ENCODE measurements at places on chromosomes 3 and 15.

DNA sequence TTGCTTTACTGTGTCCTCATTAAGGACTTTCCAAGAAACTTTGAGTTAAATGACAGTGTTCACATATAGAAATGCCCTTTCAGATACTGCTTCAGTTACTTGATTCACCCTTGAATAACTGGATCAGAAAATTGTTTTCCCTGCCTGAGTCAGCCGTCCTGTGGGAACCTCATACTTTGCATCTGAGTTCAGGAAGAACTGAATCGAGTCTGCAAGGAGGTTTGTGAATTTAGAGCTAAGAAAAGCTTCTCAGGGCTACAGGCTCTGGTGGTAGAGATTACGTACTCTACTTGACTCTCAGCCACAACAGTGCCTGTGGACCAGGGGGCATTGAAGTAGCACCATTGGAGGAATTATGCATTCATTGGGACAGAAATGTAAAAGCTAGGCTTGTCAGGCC lies 252.4 kb upstream of the C2CD4B start:
- no peak for DNase-seq

GRCh38 chr3:183854318-183855035 lies 29.1 kb upstream of the MAP6D1 start:
- no peak for DNase-seq

DNA sequence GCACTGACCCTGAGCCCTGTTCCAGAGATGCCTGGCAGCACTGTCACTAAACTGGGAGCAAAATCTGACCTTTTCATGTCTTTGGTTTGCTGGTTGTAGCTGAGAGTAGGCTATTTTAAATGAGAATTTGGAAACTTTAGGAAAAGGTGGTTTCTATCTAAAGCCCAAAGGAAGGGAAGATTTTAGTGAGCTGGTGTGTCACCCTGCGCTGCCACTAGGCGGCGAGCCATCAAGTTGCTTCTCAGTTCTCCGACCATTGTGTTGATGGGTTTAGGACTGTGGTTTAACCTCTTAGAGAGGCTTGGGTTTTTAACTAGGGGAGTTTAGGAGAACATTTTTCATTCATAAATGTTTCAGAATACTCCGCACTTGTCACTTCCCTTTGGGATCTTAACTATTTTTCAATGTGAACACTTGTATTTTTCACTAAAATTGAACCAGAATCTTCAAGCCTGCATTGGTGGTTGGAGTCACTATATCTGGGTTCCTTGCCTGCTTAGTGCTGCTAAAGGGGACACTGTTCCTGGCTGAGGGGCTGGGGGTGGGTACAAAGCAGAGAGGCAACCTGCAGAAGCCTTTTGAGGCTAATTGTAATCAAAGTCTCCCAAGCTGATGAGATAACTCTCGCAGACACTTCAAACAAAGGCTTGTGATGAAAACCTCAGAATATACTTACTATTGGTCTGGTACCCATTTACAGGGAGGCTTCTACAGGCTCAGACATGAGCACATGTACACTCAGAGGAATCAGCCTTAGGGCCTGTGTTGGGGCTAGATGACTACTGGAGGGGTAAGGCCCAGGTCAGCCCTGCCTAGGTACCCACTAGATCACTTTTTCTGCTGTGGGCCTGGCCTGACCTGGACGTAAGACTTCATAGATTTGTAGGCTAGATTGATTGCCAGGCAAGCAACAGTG lies 16.8 kb downstream of the EXOSC7 start:
- DNase-seq: no peak

- DNase-seq: no peak
Measured at GRCh38 chr3:143237077-143237627, 117.6 kb downstream of the CHST2 start.

GRCh38 chr3:129126726-129127280 lies 5.2 kb upstream of the RAB43 start:
- no peak for DNase-seq

- DNase-seq: no peak
Measured at GRCh38 chr3:16433701-16434151, 79.8 kb downstream of the RFTN1 start.

DNA sequence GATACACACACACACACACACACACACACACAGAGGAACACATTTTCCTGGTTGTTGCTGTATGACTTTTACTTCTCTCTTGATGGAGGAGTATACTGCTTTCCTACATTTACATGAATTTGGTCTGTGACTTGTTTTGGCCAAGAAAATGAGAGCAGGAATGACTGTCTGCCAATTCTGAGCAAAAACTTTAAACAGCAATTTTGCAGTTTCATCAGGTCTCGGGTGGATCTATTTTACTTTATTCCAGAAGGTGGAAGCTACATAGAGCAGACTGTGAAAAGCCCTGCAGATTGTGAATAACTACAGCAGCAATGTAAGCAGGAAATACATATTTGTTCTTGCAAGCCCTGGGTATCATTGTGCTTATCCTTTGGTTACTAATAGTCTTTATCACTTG lies 1350.0 kb upstream of the EPHA6 start:
- DNase-seq: no peak

GRCh38 chr3:158532099-158532734 lies 38.8 kb upstream of the MLF1 start:
- DNase-seq: no peak

- no peak for DNase-seq
Measured at GRCh38 chr3:85364296-85364909, 405.6 kb downstream of the CADM2 start.

GRCh38 chr3:96863129-96863740 lies 48.8 kb downstream of the EPHA6 start:
- DNase-seq: no peak

- DNase-seq: no peak
Measured at GRCh38 chr3:177350121-177350520, 152.8 kb upstream of the TBL1XR1 start.

- DNase-seq: no peak
Measured at GRCh38 chr3:136667081-136667480, 85.1 kb downstream of the STAG1 start.

DNA sequence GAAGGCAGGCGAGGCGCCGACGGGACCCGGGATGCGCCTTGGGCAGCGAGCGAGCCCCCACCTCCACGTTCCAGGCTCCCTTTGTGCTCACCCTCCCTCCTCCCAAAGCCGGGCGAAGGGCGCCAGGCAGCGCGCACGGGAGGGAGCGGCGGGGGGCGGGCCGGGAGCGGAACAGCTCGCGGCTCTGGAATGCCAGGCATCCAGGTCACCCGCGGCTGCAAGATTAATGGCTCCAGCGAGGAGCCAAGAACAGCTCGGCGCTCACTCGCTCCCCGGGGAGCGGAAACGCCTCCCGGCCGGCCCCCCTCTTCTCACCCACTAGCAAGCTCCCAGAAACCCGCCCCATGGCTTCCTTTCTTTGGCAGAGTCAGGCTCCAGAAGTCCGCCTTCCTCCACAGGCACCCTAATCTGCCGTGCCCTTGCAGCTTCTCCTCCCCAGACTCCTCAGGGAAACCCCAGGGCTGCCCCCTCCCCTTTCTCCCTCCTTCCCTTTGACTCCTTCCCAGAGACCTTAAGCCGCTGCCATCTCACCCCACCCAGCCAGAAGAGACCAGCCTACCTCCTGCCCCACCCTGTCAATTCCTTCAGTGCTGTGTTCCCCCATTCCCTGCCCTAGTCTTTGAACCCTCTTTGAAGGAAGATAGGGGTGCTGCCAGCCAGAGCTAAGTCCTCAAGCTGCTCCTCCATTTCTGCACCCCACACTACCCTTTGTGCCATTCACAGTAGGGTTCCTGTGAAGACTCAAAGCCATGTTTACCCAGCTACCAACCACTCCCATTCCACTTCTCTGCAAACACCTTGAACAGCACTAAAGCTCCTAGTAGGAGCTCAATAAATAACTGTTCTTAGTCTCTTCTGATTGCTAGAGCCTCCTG lies 9.9 kb downstream of the AMOTL2 start:
- DNase-seq: peak; percentile 77

Data from NCI-H1048 (cell line).